CD14-positive monocyte (primary cell): ENCODE measurements at places on chromosomes 7 and 10. TPM values are rescaled to one million over a fixed set of nuclear protein-coding genes. Genes with fewer than 3 reads are reported as not detected.

GRCh38 chr10:23399701-23400144 is 39.2 kb upstream of the OTUD1 start:
- DNase-seq = no peak

DNA sequence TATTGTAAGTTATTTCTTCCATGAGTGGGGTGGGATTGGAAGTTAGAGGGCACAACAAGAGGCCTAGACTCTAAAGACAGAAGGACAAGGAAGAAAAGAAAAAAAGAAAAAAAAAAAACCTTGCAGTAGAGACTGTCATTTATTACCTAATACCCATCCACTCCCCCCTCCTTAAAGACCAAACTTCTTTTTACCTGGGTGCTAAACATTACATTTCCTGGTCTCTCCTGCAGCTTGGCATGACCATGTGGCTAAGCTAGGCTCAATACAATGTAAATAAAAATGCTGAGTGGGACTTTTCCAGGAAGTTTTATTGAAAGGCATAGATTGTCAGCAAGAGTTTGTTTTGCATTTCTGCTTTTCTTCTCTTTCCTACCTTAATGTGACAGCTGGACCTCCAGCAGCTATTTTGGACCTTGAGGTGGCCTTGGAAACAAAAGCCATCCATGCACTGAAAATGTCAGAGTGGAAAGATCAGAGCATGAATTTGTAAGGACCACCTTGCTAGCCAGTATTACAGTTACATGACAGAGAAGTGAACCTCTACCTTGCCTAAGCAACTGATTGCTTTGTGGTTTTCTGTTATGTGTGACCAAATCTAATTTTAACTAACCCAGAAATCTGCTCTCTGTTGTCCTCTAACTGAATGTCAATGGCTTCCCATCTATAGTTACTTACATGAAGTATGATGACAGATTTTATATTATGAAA is 81.3 kb upstream of the SFMBT2 start:
- no peak for DNase-seq

Gene RPA3
- 44.7 TPM for polyA plus RNA-seq

Gene NCF1
- 1,218 and 1,564 TPM in 2 replicates for polyA plus RNA-seq

Gene ADGRA1
- polyA plus RNA-seq = not detected

DNA sequence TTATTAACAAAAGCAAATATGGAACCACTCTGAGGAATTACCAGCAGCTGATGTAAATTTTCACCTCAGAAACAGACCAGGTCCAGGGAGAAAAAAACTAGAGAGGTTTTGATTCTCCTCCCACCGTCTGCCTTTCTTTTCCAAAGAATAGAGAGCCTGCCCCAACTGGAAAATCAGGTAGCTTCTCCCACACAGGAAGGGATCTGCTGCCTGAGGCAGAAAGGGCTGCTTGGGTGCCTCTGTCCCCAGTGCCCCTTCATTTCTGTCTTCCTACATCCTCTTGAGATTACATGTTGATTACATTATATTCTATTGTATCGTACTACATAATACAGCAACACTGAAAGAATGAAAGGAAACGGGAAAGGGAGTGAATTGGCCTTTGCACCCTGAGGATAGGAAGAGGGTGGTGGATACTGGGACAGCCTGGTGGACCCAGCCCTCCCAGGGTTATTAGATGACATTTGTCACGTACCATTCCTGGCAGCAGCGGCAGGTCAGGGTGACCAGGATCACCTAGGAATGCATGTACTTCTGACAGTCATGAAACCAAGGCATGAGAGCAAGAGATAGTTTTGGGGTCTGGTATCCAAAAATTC is 8.9 kb downstream of the ST8SIA6 start:
- DNase-seq = no peak
